Stimulated activated CD4-positive, alpha-beta T cell treated with anti-CD3 and anti-CD28 coated beads, Interleukin-1b, Interleukin-23, amount 100 ng/mL, for 1 hour (primary cell): ENCODE measurements at places on chromosomes 12 and 14.

- no peak for DNase-seq
Measured at GRCh38 chr14:100824901-100825712, 811 bp upstream of the MEG3 start.

GRCh38 chr12:26380897-26381296 is 185.5 kb downstream of the SSPN start:
- no peak for DNase-seq

- DNase-seq = no peak
Measured at GRCh38 chr14:32991691-32992090, 53.0 kb downstream of the NPAS3 start.

GRCh38 chr14:99183311-99183710 is 88.7 kb downstream of the BCL11B start:
- no peak for DNase-seq

- DNase-seq = no peak
Measured at GRCh38 chr12:87405918-87406317, 623.3 kb downstream of the C12orf50 start.

- DNase-seq = no peak
Measured at GRCh38 chr14:47366006-47366405, 309.4 kb downstream of the MDGA2 start.

- no peak for DNase-seq
Measured at GRCh38 chr12:53252349-53252916, 15.7 kb upstream of the ESPL1 start.

- peak; percentile 24 for DNase-seq
Measured at GRCh38 chr12:46383654-46384450, 11.3 kb upstream of the SLC38A2 start.

DNA sequence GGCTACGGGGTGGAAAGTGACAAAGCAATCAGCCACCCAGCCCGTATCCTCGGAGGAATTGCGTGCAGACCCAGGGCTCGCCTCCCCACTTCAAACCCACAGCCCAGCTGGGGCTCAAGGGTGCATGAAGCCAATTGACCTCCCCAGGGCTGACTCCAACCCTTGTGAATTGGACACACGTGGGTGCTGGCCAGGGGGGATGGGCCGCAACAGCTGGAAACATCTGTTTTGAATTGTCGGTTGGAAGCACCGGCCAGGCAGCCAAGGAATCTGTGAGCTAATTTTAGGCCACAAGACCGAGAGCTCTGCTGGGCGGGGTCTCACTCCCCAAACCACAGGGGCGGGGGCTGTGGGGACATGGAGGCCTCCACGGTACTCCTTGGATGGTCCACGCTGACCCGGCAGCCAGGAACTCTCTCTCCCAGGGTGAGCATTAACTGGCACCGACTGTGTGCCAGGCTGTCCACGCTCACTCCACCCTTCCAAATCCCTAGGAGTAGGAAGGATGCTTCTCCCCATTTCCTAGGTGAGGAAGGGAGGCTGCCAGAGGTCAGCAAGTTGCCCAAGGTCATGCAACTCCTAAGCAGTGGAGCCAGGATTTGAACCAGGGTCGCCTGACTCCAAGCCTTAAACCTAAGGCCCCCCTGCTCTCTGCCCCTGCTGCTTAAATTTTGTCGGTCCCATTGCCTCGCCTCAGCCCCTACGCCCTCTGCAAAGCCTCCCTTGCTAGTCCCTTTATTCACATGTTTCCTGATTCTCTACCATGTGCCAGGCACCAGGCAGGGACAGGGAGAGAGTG is 11.9 kb upstream of the TMEM119 start:
- DNase-seq = no peak

- DNase-seq = no peak
Measured at GRCh38 chr12:27277846-27278260, 33.8 kb downstream of the STK38L start.

DNA sequence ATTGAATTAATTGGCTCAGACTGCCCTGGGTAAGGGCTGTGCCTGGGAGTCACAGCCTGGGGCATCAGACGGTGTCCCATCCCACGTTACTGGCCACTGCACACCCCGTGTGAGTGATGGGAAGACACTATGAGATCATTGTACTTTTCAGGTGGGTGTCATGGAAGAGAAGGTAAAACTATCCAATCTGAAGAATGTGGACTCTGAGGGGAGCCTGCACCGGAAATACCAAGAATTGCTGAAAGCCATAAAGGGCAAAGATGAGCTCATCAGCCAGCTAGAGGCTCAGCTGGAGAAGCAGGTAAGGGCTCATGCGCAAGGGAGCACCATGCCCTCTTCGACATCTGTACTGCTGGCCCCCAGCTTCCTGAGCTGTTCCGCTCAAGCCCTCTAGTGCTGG is 24.0 kb downstream of the PLEKHH1 start:
- no peak for DNase-seq

DNA sequence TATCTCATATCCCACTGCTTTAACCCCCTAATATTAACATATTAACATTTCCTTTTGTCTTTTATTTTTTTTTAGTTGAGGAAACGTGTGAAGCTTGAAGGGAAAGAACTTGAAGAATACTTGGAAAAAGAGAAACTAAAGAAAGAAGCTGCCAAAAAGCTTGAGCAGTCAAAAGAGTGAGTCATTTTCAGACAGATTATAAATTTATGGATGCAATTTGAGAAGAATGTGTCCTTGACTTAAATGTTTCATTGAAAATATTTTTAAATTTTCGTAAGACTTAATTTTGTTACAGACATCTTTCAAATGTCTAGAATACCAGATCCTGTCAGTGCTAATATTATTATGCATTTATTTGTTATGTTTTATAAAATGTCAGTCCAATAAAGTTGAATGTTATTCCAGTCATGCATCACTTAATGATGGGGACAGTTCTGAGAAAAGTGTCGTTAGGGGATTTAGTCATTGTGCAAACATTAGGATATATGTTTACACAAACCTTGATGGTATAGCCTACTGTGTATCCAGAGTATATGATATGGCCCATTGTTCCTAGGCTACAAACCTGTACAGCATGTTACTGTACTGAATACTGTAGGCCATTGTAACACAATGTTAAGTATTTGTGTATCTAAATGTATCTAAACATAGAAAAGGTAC is 32.6 kb downstream of the CPSF2 start:
- DNase-seq = no peak

GRCh38 chr14:102929241-102930137 is 7.0 kb downstream of the AMN start:
- DNase-seq = no peak

DNA sequence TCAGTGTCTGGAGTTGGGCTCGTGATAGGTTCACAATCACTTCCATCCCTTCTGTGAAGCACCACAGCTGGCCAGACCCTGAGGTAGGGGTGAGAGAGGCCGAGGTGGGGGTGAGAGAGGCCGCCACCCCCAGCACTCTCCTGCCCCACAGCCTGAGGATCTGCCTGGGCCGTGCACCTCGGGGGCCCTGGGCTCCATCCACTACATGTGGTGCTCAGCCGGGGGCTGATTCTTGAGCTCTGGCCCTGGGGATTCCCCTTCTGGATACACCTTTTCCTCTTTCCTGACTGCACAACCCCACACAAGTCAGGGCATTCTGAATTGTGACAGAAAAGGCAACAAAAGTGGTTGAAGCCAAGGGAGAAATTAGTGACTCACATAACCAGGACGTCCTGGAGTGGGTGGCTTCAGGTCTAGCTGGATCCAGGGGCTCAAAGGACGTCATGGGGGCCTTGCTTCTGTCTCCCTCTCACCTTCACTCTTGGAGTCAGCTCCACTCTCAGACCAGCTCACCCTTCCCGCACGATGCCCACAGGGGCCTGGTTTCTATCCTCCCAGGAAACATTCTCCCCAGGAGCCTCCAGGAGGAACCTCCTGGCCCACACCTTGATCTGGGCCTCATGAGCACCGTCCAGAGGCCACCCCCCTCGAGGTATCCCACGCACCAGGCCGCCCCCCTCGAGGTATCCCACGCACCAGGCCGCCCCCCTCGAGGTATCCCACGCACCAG is 12.1 kb upstream of the FBRSL1 start:
- DNase-seq = no peak

DNA sequence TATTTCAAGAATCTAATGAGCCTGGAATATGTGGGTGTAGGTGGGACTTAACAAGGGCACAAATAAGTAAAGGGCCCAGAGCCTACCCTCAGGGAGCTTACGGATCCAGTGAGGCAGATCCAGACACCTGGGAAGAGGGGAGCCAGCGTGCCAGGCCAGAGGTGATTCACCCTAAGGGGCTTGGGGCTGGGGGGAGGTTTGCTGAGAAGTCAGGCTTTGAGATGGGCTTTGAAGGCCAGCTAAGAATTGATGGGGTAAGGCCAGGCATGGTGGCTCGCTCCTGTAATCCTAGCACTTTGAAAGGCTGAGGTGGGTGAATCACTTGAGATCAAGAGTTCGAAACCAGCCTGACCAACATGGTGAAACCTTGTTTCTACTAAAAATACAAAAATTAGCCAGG is 695 bp upstream of the MMP19 start:
- no peak for DNase-seq

- DNase-seq = no peak
Measured at GRCh38 chr14:51884086-51884927, 23.9 kb downstream of the GNG2 start.

- DNase-seq = no peak
Measured at GRCh38 chr12:131862084-131862441, 32.4 kb upstream of the ULK1 start.

DNA sequence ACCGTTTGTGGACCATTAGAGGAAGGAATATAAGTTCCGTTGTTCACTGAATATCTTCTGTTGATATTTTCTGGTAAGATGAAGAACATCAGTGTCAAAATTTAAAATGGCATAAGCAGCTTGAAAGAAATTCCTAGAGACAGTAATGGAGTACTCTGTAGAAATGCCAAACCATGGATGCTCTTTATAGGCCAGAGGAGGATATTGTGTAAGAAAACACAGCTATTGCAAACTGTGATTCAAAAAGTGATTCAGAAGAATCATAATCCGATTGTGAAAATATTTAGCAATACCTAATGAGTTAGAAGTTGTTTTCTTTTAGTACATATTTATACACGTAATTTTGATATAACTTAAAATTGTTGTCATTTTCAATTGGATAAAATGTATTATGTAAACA is 102.8 kb downstream of the SLC16A7 start:
- no peak for DNase-seq

- no peak for DNase-seq
Measured at GRCh38 chr14:101465795-101466448, 95.4 kb upstream of the DIO3 start.

- no peak for DNase-seq
Measured at GRCh38 chr14:31419179-31419966, 977 bp downstream of the HEATR5A start.

- DNase-seq = no peak
Measured at GRCh38 chr14:81767266-81767995, 233.8 kb upstream of the SEL1L start.

GRCh38 chr12:30450872-30451271 is 244.8 kb downstream of the IPO8 start:
- no peak for DNase-seq

GRCh38 chr14:67881225-67881624 is 61.6 kb downstream of the RAD51B start:
- no peak for DNase-seq

DNA sequence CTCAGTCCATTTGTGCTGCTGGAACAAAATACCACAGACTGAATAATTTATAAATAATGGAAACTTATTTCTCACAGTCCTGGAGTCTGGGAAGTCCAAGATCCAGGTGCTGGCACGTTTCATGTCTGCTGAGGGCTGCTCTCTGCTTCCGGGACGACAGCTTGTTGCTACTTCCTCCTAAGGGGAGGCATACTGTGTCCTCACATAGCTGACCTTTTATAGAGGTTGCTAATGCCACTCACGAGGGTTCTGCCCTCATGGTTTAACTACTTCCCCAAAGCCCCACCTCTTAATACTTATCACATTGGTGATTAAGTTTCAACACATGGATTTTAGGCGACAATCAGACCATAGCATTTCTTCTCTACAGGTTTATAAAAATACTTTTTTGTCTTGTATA is 411.1 kb downstream of the NRXN3 start:
- DNase-seq = no peak

DNA sequence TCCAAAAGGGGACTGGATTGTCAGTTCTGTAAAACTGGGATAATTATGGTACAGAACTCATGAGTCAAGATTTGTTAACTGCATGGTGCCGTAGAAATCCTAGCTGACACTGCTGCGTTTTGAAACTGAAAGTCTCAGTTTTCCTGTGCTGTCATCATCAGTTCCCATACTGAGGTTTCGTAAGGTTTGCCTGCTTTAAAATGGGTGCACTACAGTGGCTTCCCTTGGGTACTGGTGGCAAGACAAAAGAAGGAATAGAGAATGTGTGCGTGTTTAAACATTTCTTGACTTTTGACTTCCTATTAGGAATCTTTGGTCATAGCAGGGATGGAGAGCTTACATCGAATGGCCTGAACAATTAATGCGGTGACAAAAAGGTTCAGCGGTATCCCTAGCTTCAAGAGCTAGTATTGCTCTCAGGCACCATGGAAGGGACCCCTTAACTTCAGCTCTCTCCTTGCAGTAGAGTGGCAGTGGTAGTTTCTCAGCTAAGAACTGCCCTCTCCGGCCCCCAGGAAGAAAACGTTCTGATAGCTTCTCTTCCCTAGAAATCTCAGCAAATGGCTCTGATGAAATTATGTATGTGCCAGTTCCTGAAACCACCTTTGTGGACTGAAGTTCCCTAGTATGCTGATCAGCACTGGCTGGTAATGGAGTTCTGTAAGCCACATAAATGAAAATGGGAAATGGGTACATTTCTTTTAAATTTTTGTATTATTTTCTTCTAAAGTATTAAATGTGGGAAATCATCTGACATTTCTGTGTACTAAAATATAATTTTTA is 28.9 kb downstream of the ANO6 start:
- no peak for DNase-seq

GRCh38 chr14:73008501-73008900 is 18.4 kb downstream of the ZFYVE1 start:
- no peak for DNase-seq

DNA sequence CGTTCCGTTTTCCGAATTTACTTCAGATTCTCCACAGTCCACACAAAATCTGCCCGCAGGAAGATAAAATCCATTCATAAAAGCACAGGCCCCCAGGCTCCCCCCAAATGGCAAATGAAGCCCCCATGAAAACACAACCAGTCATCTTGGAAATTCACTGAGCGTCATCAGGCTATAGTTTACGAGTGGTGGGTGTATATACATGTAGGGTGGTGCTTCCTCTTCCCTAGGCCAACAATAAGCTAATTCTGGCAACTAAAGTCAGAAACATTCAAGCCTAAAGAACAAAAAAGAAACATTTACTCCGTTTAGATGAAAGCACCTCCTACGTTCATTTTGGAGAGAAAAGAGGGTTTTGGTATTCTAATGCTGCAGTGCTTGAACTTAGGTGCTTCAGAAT is 5.8 kb downstream of the GPR68 start:
- no peak for DNase-seq

- DNase-seq = no peak
Measured at GRCh38 chr12:85350356-85350755, 70.3 kb downstream of the ALX1 start.

DNA sequence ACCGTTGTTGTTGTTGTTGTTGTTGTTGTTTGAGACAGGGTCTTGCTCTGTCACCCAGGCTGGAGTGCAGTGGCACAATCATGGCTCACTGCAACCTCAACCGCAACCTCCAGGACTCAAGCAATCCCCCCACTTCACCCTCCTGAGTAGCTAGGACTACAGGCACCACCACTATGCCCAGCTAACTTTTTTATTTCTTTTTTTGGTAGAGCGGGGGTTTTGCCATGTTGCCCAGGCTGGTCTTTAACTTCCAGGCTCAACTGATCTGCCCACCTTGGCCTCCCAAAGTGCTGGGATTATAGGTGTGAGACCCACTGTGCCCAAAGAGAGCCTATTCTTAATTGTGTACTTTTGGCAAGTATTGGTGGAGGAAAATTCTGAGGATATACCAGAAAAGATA is 25.7 kb downstream of the MOK start:
- DNase-seq = no peak

- DNase-seq = no peak
Measured at GRCh38 chr14:75401361-75401760, 26.5 kb upstream of the JDP2 start.
